ENCODE measurements at places on chromosomes 16 and 17.

GRCh38 chr17:37265446-37266173 is 110.2 kb upstream of the C17orf78 start:
- DNase-seq = no peak

- no peak for DNase-seq
These were observed 1011.6 kb downstream of the KCNJ18 start for GRCh38 chr17:22703786-22704441.

DNA sequence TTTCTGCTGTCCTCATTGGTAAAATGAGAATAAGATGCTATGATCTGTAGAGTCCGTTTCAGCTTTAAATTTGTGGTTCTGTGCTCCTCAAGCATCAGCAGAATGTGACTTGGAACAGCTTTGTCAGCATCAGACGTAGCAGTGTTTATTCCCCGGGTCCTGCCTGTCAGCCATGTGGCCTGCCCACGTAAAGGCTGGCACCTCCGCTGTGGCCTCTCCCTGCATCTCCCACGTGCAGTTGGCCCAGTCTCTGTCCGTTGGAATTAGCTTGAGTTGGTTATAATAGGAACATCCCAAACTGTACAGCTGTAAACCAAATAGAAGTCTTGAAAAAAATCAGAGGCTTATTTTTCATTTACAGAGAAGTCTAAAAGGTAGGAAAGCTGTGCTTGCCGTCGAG is 61.7 kb downstream of the ARHGAP44 start:
- DNase-seq = no peak

GRCh38 chr17:4870855-4871254 is 28.5 kb upstream of the C17orf107 start:
- DNase-seq = no peak

DNA sequence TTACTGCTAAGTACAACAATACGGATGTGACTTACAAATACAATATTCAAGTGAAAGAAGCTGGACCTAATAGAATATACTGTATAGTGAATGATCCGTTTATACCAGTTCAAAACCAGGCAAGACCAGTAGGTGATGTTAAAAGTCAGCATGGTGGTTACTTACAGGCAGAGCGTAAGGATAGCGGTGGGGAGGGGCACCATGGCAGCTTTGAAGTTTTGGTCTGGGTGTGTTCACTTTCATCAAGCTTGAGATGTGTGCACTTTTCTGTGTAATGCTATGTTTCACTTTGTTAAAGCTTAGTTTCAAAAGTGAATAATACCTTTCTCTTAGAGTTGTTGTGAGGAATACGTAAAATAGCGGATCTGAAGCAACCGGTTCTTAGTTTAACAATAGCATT is 16.5 kb upstream of the SLC35G3 start:
- no peak for DNase-seq

- DNase-seq = peak; percentile 66
These were observed 2.9 kb downstream of the SMPD3 start for GRCh38 chr16:68445458-68445857.

- DNase-seq = no peak
These were observed 440.9 kb upstream of the MAF start for GRCh38 chr16:80041410-80041809.

- no peak for DNase-seq
These were observed 141.7 kb downstream of the SALL1 start for GRCh38 chr16:51009359-51009758.

- DNase-seq = no peak
These were observed 298.8 kb downstream of the ZFHX3 start for GRCh38 chr16:72749091-72749490.

DNA sequence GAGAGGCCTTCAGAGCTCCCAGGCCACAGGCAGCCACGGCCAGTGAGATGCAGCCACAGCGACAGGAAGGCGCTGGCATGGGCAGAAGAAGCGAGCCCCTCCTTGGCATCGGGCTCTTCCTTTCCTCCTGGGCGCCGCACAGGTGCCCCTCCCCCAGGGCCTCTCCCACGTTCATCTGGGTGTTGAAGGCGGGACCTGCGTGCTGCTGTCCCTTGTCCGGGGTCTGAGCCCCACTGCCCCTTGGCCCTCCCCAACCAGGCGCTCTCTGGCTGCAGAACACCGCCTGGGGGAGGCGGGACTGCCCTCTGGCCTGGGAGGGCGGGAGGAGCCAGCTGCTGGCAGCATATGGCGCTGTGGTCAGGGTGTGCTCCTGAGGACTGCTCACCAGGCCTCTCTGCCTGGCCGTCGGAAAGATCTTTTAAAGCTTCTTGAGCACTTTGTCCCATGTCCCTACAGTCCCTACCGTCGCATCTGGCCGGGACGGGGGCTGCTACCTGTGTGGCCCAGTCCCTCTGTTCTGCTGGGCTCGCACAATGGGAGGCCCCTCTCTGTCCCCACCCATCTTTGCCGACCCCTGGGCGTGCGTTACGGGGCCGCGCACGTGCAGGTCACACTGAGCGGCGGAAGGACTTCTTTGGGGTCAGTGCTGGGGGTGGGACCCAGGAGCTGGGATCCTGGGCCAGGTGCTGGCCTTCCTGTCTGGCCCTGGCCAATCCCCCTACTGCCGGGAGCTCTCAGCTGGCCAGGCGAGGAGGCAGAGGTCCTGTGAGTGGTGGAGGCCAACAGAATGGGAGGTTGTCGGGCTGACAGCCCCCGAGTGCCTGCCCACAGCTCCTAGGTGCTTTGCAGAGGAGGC is 1.7 kb downstream of the SLC25A10 start:
- DNase-seq = no peak

DNA sequence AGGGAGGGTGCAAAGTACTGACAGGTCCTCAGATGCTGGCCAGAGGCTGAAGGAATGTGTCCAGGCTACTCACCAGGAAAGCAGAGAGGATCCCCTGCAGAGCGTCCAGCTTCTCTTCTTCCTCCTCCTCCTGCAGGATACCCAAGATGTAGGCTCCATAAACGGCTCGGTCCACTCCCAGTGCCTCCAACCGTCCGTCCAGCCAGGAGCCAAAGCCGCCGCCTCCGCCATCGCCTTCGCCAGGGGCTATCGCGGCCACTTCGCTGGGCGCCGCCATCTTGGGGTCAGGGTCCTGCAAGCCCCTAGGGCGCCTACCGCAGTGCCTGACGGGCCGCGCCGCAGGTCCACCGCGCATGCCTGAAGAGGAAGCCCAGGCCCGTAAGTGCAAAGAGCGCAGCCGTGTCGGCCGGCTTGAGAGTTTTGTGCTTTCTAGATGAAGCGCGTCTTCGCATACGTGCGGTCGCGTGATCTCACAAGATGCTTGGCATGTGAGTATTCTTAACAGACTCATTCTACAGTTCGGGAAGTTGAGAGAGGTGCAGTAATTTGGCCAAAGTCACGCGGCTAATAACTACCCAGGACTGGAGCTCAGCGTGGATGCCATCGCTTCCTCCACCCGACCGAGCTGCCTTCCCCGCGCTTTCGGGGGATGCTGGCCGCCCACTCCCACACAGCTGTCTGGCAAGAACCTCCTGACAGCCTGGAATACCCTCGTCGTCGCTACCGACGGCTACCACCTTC is at the start of gene CCDC43:
CCDC43 (minus strand) TSS at position 300 of the 741 bp plus-strand sequence; CDS start at position 277, 23 bp downstream.
- peak; percentile 11 for DNase-seq

GRCh38 chr16:88957887-88958577 is 19.0 kb downstream of the CBFA2T3 start:
- no peak for DNase-seq

GRCh38 chr17:14417336-14417735 is 116.5 kb downstream of the HS3ST3B1 start:
- DNase-seq = no peak

DNA sequence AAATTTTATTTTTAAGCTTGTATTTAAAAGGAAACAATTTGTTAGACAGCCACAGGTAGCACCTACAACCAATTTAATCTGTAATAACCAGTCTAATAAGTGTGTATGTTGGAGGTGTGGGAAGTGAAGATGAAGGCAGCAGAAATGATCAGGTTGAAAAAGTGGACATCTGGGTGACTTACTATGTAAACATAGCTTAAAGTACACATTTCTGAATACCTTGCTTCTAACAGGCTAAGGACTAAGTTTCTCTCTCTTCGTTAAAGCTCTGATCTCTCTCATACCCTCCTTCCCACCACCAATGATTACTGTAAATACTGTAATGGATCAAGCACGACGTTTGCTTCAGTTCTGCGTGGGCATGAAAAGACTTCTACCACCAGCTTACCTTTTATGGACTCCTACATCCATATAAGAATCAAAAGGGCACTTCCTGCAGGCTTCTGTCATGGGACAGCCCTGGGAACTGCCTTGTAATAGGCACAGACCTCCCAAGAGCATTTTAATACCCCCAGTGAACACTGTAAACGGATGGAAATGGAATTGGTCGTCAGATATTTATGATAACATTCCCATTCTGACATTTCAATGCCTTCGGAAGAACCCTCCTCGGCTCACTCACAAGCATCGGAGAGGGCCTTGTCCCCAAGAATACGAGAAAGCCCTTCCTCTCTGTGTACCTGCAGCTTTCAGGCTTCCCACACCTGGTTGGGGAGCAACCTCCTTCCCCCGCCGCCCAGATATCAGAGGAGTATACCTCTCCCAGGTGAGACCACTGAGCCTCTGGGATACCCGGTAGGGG is 700 bp downstream of the CCDC43 start:
- DNase-seq = no peak

DNA sequence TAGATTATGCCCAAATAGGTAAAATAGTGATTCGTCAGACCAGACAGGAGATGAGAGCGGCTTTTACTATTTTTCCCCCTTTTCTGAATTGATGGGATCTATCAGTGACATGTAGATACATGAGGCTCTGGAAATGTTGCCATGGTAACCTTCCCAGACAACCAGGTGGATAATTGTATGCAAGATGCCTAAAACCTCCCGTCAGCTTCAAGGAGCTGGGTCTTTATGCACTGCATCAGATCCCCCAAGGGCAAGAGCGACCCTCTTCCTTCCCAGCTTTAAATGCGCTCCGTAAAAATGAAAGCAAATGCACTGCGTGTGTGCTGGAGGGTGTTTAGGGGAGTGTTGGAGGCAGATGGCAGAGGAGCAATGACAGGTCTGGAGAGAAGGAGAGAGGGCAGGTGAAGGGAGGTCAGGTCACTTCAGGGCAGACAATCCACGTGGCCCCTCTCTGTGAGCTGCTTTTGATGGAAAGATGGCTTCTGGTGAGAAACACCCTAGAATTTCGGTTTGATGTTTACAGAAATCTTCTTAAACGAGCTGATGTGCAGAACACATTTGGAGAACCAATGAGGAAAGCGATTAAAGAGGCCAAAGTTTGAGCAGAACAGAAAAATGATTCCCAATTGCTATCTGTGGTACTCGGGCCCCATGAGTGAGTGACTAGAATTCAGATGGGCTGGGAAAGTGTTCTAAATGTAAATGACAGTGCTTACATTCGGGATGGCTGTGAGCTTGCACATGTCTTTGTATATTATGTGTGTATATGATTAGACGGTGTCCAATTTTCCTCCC is 461.7 kb upstream of the HSBP1 start:
- no peak for DNase-seq

GRCh38 chr17:21201298-21201595 is 12.7 kb downstream of the TMEM11 start:
- no peak for DNase-seq

DNA sequence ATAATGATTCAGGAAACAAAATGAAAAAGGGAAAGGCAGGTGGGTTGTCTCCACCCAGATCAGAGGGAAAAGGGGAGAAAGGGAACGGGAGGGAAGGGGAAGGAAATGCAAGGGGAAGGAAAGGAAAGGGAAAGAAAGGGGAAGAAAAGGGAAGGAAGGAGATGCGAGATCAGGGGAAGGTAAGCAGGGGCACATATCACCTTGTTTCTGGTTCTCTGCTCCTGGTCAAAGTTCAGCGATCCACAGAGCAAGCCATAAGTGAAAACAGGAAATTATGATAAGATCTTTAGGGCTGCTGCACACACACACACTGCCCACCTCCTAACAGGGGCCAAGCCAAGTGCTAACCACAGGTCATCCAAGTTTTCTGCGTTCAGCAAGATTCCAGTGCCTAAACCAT is 37.5 kb upstream of the GRIN2A start:
- no peak for DNase-seq

- DNase-seq = no peak
These were observed 504 bp downstream of the MAZ start for GRCh38 chr16:29806641-29807425.

DNA sequence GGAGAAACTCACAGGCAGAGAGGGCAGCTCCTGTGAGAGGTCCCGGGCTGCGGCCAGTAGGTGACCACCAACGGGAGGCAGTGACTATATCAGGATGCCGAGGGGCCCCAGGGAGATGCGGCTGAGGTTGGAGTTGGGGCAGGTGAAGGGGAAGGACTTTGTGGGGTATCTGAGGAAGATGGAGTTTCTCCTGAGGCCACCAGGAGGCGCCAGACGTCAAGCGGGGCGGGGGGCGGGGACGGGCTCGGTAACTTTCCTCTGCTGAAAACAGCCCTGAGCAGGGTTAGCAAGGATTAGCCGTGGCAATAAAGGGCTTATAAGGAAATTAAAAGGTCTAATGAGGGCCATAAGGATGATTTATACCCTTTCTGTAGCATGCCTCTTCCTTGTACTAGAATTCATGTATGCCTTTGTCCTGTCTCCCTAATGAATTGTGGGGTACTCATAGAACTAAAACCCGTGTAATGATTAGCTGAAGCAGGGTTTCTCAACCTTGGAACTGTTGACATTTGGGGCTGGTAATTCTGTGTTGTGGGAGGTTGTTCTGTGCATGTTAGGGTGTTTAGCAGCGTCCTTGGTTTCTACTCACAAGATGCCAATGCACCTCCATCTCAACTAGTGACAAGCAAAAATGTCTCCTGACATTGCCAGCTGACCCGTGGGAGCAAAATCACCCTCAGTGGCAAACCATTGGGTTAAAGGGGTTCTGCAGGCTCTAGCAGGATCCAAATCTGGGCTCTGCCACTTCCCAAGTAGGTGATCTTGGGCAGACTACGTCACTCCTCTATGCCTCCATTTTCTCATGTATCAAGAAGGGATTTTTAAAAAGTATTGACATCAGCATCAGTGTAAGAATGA is 74.8 kb upstream of the GRIN2A start:
- no peak for DNase-seq

- DNase-seq = no peak
These were observed 38.6 kb upstream of the TOB1 start for GRCh38 chr17:50904518-50905459.

GRCh38 chr16:4214215-4214621 is 27.7 kb downstream of the SRL start:
- no peak for DNase-seq

GRCh38 chr16:28110479-28110878 is 47.0 kb upstream of the GSG1L start:
- no peak for DNase-seq

DNA sequence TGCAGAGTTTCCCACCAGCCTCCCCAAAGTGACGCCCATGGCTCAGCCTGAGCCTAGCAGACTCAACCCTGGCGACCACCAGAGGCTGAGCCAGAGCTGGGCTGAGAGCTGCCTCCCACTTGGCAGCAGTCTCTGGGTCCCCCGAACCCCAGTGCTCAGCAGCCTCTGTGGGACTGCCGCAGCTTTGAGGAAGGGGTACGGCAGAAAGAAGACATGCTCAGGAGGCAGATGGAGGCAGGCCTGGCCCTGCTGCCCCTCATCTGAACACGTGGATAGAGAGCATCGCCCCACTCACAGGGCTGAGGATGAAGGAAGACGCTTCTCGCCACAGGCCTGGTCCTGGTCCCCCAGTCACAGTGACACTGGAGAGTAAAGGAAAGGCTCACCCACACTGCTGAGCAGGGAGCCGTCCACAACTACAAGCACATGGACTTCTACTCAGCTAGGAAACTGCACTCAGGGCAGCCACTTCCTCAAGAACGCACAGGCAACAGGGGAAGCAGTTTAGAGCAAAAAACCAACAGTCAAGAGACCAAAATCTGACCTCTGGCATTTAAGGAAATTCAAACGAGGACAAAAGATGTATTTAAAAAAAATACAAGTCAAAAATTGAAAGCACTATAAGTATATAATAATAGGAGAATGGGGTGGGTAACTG is 45.2 kb upstream of the GSG1L start:
- no peak for DNase-seq

GRCh38 chr17:60006160-60006559 is 41.6 kb upstream of the RNFT1 start:
- DNase-seq = no peak
